Stimulated activated CD4-positive, alpha-beta T cell treated with anti-CD3 and anti-CD28 coated beads, Interleukin-1b, Interleukin-23, amount 100 ng/mL, for 4 hours (primary cell): ENCODE measurements at places on chromosomes 3 and 15.

DNA sequence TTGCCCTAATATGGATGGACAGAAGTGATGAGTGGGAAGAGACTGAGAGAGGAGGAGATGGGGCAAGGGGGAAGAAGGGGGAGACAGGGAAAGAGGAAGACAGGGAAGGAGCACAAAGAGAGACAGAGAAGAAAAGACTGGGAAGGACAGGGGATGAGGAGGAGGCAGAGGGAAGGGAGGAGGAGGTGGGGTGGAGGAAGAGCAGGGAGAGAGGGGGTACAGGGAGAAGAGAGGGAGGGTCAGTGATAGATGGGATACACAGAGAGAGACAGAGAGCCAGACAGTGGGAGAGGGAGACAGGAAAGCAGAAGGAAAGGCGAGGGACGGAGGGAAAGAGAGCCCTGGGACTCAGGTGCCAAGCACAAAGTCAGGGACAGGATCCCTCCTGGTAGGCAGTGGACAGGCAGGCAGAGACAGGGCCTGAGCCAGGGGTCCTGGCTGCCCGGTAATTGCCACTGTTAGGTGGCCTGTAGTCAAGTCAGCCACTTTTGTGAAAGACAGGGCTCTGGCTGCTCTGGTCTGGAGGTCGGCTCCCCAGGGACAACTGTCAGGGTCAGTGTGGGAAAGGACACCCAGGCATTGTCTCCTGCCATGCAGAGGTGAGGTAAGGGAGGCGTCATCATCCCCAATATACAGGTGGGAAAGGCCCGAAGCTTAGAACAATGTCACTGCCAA is 9.8 kb downstream of the VILL start:
- no peak for DNase-seq

- DNase-seq: no peak
These were observed 21.2 kb upstream of the SMAD3 start for GRCh38 chr15:67043939-67044771.

- no peak for DNase-seq
These were observed 170.5 kb downstream of the KCNAB1 start for GRCh38 chr3:156290924-156291271.

GRCh38 chr3:12235691-12236090 is 53.2 kb upstream of the PPARG start:
- DNase-seq: no peak

DNA sequence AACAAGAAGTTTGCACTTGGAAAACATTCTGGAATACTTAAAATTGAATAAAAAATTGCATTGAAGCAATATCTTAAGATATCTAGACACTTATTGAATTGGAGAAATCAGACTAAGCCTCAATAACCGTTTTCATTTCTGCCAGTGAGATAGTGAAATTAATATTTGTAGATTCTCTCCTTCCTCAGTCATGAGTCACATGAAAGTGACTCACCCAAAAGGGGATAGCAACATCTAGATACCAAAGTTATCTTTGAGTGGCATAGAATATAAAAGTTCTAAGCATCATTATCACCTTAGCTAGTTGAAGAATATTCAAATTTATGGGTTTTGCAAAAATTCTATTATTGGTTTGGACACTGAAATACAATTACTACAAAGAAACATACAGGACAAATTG is 614.8 kb upstream of the ZNF717 start:
- DNase-seq: no peak

DNA sequence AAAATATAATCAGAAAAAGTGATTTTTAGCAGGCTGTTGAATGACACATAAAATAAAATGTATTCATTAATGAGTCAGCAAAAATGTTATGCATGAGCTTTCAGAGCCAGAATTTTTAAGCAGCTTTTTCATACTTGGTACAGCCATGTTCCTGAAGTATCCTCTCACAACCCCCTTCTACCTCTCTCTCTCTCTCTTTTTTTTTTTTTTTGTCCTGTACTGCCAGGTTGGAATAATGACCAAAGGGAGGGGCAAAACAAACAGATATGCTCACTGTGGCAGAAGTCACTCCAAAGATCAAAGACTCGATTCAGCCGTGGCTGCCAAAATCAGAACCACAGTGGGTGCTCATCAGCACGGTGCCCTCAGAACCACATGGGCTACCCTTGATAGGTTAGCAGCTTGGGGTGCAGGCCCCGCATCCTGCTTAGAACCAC is 383.0 kb downstream of the ZBTB20 start:
- no peak for DNase-seq

- DNase-seq: no peak
These were observed 93.4 kb downstream of the NEDD4 start for GRCh38 chr15:55900019-55900418.

GRCh38 chr3:114104414-114104813 is 47.9 kb downstream of the QTRT2 start:
- no peak for DNase-seq
